ENCODE measurements at places on chromosomes 4 and X. TPM values are rescaled to one million over a fixed set of nuclear protein-coding genes. Genes with fewer than 3 reads are reported as not detected.

Gene EFHC2
- 2.7 TPM for total RNA-seq

Gene RAB39B
- 0.71 TPM for total RNA-seq

Gene PLP2
- 52.1 TPM for total RNA-seq

DNA sequence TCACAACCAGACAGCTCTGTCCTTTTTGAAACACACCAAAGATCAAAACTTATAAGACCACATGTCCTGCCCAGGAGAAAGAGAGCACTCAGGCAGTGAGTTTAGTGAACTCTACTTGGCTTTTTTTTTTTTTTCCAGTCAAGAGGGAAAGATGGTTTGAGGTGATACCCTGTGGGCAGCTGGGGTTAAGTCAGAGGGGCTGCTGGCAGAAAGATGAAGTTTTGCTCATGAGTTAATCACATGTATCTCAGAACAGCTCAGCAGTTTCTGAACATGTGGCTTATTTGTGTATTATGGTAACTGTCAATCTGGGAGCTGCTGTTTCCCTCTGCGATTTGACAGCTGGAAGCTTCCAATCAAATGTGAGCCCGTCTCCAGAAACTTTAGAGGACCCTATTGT lies 56.4 kb upstream of the MAP3K15 start:
- DNase-seq, result no peak

DNA sequence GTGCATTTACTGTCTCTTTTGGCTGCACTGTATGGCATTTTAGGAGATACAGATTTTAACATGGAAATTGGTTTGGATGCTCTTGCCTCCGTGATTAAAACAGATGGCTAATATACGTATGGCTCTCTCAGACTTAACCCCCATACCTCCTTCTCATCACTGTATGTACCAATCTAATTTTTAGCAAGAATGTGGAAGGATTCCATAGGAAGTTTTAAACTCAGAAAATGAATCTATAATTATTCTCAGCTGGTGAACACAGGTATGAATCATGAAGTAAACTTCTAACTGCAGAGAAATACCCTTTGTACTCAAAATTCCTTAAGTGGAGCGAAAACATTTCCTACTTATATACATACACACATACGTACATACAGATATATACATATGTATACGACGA lies 210.5 kb upstream of the NEIL3 start:
- DNase-seq, result no peak

- DNase-seq, result no peak
Measured at GRCh38 chr4:29224911-29225310, 1495.3 kb upstream of the PCDH7 start.

Gene KLHL4
- total RNA-seq, result 2.1 TPM

GRCh38 chr4:136316961-136317360 lies 1215.3 kb downstream of the PCDH18 start:
- DNase-seq, result no peak

DNA sequence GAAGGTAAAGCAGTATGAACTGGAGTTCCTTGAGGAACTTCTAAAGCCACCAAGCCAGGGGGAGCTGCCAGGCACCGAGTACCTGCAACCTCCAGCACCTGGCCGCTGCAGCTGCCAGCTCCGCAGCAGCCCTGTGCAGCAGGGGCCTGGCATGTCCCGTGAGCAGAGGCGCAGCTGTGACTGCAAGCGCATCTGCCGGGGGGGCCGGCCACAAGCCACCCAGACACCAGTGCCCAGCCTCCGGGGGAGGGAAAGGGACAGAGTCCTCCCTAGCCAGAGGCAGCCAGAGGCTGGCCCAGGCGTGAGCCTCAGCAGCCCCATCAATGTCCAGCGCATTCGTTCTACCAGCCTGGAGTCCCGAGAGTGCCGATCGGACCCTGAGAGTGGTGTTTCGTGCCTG lies 26.6 kb upstream of the PRPS1 start:
- no peak for DNase-seq

DNA sequence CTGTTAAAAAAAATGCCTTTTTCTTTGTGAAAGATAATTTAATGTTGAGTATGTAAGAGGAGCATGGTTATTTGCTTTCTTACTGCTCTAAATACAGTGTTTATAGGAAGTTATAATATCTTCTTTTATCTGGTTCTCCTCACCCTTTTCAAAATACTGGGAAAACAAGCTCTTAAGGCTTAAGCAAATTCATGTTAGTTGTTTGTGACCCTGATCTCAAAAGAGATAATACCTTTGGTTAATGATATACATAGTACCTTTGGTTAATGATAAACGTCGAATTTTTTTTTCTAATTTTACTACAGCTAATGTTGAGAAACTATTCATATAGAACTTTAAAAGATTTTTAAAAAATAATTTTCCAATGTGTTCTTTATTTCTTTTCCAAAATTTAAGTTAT lies 180.1 kb downstream of the RAPGEF2 start:
- DNase-seq, result no peak

- no peak for DNase-seq
Measured at GRCh38 chr4:163592212-163592611, 97.7 kb downstream of the TMA16 start.

GRCh38 chrX:150312931-150313330 lies 50.2 kb upstream of the MAMLD1 start:
- DNase-seq, result no peak

GRCh38 chr4:119564106-119564505 lies 64.5 kb downstream of the PDE5A start:
- DNase-seq, result no peak

Gene CYSLTR1
- 3.0 TPM for total RNA-seq

GRCh38 chr4:96916711-96917110 lies 1076.8 kb downstream of the PDHA2 start:
- no peak for DNase-seq

DNA sequence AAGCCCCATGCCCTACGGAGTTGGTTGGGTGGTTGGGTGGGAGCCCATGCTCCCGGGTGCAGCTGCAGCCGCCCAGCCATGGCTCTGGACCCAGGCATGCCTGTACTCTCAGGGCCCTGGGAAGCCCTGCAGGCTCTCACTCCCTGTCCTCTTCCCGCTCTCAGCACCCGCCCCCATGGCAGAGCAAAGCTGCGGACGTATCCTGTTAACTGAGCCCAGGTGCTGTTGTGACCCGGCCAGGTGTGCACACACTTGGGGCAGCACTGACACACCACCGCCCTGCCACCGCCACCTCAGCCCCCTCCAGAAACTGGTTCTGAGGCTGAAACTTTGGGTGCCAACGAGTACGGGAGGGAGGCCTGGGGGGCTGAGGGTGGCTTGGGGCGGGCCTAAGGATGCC lies 40.3 kb downstream of the PPM1K start:
- no peak for DNase-seq

- DNase-seq, result no peak
Measured at GRCh38 chr4:83906561-83906960, 370.7 kb downstream of the GPAT3 start.

GRCh38 chrX:82734140-82734539 lies 774.0 kb upstream of the POU3F4 start:
- no peak for DNase-seq

DNA sequence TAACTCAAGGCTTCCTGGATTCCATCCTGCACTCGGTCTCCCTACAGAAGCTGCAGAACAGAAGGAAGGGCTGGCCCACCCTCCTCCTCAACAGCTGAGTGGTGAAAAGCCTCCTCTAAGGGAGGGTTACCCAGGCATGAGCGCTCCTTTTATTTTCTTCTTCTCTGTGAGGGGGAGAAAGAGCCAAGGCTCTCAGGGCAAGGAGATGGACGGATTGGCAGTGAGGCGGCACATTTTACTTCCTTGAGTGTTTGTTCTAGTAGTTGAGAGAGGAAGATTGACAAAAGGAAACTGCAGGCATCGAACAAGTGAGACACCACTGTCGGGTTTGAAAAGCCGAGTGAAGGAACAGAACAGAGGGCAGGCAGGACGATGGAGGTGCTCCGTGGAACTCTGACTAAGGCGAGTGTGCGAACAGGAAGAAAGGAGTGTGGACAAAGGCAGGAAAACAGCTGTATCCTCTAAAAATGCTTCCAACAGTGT lies 38.4 kb upstream of the STS start:
- no peak for DNase-seq

DNA sequence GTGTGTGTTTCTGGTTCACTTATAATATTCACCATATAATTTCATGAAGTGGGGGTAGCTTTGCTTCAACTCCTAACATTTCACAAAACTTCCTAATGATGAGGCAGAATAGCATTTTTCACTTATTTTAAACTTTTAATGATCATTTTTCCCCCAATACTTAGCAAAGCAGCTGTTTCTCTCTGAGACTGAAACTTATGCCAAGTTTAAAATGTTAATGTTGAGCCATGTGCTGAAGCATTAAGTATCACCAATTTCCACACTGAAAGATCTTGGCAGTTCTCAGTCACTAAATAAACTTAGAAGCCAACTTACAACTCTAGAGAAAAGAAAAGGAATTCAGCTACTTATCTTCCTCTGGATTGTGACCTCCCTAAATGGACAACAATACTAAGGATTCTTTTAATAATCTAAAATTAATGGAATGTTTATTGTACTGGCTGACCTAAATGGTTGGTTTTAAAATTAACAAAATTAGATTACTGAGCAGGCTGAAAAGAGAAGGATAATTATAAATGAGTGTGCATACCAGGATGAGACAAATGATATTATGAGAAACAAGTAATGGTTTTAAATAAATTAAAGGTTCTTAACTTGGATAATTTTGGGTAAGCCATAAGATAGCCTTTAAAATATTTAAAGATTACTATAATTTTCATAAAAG lies 1429.4 kb upstream of the ADGRL3 start:
- DNase-seq, result no peak

Gene TKTL2
- 0.16 TPM for total RNA-seq

Gene GBA3
- total RNA-seq, result not detected

- DNase-seq, result no peak
Measured at GRCh38 chrX:110224926-110225617, 92.8 kb downstream of the AMMECR1 start.

Gene EGFL6
- not detected for total RNA-seq

Gene NEUROG2
- total RNA-seq, result not detected

DNA sequence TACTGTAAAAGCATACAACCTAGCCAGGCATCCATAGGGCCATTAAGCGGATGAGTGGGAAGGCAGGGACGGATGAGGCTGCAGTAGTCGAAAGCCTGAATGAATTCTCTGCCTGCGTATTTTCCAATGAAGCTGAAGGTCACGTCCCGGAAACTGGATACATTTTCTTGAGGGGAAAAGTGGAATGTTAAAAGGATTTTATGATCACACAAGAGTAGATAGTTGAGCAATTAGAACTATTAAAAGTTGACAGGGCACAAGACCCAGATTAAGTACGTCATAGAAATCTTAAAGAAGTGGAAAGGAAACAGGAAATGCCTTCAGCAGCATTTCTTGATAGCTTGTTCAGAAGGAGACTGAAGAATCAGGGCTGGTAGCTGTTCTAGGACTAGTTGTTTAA lies 98.3 kb upstream of the CXXC4 start:
- no peak for DNase-seq

- DNase-seq, result no peak
Measured at GRCh38 chr4:10639100-10639499, 45.5 kb downstream of the CLNK start.

GRCh38 chrX:17567187-17567586 lies 170.1 kb upstream of the SCML1 start:
- DNase-seq, result peak; percentile 66

DNA sequence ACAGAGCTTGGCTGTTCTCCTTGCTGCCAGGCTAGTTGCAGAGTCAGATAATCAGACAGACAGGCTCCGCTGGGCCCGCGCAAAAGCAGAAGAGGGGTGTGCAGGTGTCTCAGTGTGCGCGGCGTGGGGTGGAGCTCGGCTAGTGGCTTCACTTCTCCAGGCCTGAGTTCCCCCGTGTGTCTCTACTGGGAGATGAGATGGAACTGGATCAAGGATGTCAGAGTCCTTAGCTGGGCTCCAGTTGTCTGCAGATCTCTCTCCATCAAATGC lies 21.1 kb downstream of the HTRA3 start:
- peak; percentile 45 for DNase-seq

DNA sequence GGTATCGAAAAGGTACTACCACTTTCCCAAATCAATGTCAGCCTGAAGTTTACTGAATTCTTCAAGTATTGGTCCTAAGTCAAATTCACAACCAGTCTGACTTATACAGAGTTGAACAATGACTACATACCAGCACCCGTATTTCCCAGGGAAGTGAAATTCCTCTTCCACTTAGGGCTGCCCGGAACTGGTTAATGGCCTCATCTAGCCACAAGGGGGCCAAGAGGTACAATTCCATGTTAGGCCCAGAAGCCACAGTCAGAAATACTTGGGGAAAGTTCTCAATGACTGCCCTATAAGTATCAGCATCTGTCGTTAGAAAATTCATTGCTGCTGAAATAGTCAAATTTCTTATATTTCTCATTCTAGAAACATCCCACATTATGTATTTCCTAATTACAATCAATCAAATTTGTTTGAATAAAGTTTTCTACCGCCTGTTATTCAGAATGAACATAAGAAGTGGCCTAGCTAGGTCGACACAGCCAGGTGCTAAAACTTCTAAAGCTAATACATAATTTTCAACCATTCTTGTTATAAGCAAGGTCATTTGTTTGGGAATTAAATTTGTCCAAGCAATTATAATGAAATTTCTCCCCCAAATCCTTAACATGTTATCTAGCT lies 5.6 kb upstream of the PCDH7 start:
- DNase-seq, result no peak
